ENCODE measurements at places on chromosomes 6 and 20. TPM values are rescaled to one million over a fixed set of nuclear protein-coding genes. Genes with fewer than 3 reads are reported as not detected.
A peak's percentile ranks its signal among the peaks of the same experiment; 100 is the strongest.

DNA sequence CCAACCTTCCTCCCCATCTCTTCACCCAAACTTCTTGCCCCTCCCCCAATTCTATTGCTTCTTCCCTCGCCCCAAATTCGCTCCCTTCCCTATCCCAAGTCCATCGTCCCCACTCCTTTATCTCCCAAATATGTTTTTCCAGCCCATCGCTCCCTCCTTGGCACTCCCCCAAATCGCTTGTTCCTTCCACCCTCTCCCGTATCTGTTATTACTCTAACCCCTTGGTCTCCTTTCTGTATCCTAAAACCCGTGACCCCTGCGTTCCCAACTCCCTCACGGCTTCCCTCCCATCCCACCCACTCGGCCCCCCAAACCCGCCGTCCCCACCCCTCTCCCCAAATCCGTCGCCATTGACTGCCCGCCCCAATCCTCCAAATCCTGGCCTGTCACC is 584 bp downstream of the MTCH1 start:
- H3K36me3 ChIP-seq: no peaks in the 10 kb centered on the region
- no peaks in the 10 kb centered on the region for H3K27me3 ChIP-seq
- H3K4me1 ChIP-seq: peaks cover 9% of the 10 kb centered on the region
- peak overlapping the region; percentile 98 for H3K4me3 ChIP-seq
- DNase-seq: no peak
- peak overlapping the region; percentile 99 for H3K27ac ChIP-seq

DNA sequence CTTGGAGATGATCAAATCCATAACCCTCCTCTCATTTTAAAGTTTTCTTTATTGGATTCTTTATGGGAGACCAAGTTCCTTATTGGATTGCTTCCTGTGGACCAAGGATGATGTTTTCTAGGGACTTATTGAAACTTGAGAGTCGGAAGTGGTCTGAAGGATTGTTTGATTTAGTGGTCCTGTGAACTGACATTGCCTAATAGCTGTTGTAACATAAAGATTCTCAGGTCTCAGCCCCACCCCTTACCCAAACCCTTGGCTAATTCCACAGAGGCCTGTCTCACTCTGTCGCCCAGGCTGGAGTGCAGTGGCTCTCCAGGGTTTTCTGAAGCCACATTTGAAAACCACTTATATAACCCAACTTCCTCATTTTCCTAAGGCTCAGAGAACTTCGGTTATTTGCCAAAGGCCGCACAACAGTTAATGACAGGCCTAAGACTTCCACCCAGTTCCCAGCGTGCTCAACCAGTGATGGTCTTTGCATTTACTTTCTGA is 77.0 kb downstream of the ATXN1 start:
- DNase-seq: no peak
- H3K27ac ChIP-seq: no peak overlapping the region
- no peak overlapping the region for H3K4me3 ChIP-seq
- peaks cover 3% of the 10 kb centered on the region for H3K4me1 ChIP-seq

GRCh38 chr6:12459945-12460661 is 169.9 kb downstream of the EDN1 start:
- no peak for DNase-seq
- no peak overlapping the region for H3K4me3 ChIP-seq
- H3K27me3 ChIP-seq: no peaks in the 10 kb centered on the region
- H3K36me3 ChIP-seq: no peaks in the 10 kb centered on the region
- H3K27ac ChIP-seq: no peak overlapping the region

- DNase-seq: no peak
- no peak overlapping the region for H3K4me3 ChIP-seq
- no peaks in the 10 kb centered on the region for H3K4me1 ChIP-seq
- no peaks in the 10 kb centered on the region for H3K36me3 ChIP-seq
- H3K27me3 ChIP-seq: no peaks in the 10 kb centered on the region
- H3K27ac ChIP-seq: no peak overlapping the region
These were observed 60.8 kb downstream of the SLC35D3 start for GRCh38 chr6:136982928-136983327.

SYCP2L gene
- 1.5 TPM for total RNA-seq

RAMACL gene
- 0.72 TPM for total RNA-seq

Measured in pancreas (tissue), 10 donors.